ENCODE measurements at places on chromosomes 7 and 10.

GRCh38 chr7:99944497-99945070 lies 15.2 kb upstream of the GJC3 start:
- no peak for DNase-seq

DNA sequence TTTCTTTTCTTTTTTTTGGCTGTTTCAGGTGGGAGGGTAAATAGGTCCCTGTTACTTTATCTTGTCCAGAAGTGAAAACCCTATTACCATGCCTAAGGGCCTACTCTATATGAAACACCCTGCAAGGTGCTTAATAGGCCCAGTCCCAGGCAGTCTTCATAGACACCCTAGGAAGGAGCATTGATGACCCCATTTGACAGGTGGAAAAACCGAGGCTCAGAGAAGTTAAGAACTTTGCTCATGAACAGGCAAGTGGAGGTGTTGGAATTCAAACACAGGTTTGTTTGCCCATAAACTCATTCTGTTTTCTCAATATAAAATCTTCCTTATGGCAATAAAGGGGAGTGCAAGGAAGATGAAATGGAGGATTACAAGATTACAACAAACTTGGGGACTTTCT lies 115.8 kb downstream of the ARHGAP22 start:
- no peak for DNase-seq

DNA sequence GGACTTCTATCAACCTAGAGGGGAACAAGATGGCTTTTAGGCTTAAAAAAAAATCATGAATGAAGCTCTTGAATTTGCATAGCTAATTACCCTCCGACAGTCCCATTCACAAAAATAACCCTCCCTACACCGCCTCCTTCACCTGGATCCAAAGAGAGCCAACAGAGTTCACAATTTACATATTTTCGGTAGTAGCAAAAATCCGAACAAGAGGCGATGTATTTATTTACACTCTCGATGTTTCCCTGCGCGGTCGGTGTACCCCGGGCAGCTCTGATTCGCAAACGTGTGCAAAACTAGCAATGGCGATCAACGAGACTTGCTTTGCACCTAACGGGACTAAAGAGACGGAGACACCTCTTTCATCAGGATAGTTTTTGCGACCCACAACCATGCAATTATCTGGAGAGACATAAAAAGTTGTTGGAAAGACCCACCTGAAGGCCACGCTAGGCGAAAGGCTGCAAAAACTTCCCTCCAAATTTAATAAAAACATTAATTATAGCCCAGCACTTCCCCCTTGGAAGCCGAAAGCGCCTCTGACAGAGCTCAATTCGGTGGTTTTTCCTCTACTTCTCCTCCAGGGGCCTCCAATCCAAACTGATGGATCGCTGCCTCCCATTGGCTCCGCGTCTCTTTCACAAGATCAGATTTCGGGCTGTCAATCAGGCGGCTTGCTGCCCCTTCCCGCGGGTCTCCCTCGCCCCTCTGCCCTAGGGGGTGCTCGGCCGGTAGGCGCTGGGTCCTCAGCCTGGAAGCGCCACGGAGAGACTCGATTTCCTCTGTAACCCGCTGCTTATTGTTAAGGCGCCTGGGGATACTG lies at the start of gene ETV1:
ETV1 (minus strand) TSS at position 541 of the 823 bp plus-strand sequence. CDS start 614 bp downstream, outside the sequence.
- no peak for DNase-seq

- no peak for DNase-seq
These were observed 120.9 kb downstream of the TMEM168 start for GRCh38 chr7:112669306-112669705.

GRCh38 chr10:120711860-120712259 lies 139.3 kb upstream of the WDR11 start:
- DNase-seq, result no peak

DNA sequence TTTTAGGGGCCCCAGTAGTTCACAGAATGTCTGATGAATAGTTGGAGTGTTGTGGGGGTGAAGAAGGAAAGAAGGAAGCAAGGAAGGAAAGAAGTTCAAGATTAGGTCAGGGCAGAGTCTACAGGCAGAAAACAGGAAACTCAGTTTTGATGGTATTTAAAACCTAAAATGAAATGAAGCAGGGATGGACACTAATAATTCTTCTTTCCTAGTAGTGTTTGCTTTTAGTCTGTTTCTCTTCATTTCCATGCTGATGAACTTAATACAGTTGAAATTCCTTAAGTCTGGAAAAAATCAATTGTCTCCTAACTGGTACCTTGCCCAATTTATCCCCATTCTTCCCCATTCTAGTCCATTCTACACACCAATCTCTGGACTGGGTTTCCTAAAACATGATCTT lies 59.0 kb upstream of the GSAP start:
- DNase-seq, result no peak

DNA sequence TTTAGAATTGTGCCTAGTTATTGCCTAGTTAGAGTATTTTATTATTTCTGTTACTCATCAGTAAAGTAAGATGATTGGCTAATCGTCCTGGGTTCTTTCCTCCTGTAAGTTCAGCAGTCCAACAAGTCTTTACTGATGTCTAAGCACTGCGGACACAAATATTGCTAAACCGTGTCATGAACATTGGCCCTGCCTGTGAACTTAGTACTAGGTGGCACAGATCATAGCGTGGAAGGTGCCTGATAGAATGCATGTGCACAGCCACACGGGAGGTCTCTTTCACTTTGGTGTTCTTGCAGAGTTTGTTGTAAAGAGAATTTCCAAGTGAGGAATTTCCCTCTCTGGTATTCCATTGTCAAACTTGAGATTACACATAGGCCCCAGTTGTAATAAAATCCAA lies 38.0 kb downstream of the RBM33 start:
- no peak for DNase-seq

GRCh38 chr10:131829156-131829930 lies 71.5 kb upstream of the PPP2R2D start:
- DNase-seq, result no peak

DNA sequence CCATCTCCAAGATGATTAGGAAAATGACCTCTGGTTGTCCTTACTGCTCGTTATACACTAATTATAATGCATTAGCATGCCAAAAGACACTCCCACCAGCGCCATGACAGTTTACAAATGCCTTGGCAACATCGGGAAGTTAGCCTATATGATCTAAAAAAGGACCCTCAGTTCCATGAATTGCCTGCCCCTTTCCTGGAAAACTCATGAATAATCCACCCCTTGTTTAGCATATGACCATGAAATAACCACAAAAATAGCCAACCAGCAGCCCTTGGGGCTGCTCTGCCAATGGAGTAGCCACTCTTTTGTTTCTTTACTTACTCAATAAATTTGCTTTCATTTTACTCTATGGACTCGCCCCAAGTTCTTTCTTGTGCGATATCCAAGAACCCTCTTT lies 41.6 kb upstream of the KCNMA1 start:
- DNase-seq, result no peak

DNA sequence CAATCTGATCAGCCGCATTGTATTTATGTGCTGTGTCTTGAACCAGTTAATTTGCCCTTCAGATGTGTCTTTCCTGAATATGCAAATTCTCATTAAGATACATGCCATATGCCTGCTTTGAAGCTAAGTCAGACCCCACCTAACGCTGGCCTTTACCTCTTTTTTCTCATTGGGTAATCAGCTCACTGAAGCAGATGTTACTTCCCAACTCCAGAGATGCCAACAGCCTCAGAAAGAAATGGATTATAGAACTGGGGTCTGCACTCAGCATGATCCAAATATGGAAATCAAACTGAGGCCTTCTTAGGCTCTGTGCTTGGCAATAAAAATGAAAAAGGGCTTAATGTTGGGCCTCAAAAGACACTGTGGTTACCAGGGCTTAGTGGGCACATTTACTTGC lies 113.9 kb downstream of the FZD1 start:
- no peak for DNase-seq

DNA sequence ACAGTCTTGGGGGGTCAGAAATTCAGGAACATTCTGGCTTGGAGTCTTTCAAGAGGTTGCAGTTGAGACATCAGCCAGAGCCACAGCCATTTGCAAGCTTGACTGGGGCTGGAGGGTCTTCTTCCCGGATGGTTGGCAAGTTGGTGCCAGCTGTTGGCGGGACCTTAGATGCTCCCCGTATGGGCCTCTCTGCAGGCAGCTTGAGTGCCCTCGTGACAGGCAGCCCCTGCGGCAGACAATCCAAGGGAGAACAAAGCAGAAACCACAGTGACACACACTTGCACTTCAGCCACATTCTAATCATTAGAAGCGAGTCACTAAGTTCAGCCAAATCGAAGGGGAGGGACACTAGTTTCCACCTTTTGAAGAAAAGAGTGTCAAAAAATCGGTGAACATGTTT lies 59.4 kb upstream of the MXI1 start:
- no peak for DNase-seq

- no peak for DNase-seq
These were observed 376.6 kb downstream of the SORCS3 start for GRCh38 chr10:105017691-105018090.

DNA sequence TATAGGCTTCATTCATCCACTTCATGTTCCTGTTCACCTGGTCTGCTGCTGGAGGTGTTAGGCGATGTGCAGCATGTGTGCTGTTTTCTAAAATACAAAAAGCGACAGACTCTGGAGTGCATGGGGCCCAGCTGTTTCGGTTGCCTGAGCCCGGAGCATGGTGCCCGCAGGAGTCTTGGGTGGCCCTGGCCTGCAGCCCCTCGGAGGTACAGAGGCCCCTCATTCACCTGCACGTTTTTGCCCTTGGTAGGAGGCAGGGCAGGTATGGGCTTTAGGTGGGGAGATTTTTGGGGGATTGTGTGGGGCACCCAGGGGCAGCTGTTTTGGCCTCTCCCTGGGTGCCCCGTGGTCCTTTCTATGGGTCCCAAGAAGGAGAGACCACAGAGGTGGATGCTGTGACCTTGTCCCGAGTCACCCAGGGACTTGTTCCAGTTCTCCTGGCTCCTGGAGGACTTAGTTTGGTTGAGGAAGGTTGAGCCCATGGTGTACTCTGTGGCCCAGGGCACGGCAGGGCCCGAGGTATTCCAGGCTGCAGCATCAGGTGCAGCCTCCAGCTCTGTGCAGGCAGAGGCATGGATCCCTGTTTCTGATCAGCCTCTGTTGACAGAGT lies 130.7 kb downstream of the TRRAP start:
- no peak for DNase-seq

- DNase-seq, result no peak
These were observed at the start of gene BTBD16 for GRCh38 chr10:122271076-122271475. BTBD16 (plus strand) TSS chr10:122271296; CDS start chr10:122275082, 3,786 bp downstream.

- no peak for DNase-seq
These were observed 513.0 kb upstream of the ANKRD30A start for GRCh38 chr10:36612436-36612835.

DNA sequence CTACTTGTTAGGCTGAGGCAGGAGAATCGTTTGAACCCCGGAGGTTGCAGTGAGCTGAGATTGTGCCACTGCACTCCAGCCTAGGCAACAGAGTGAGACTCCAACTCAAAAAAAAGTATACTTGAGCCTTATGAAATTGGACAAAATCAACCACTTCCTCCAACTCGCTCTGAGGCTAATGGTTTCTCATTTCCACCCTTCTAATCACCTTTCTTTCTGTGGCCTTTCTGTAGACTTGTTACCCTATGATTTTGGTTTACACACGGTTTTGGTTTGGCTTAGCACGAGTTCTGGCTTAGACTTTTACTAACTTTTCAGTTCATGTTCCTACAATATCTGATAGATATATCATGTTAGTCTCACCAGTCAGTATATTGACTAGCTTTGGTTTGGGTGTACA lies 152.0 kb downstream of the PHTF2 start:
- no peak for DNase-seq

GRCh38 chr10:43421201-43421507 lies 12.2 kb upstream of the HNRNPF start:
- no peak for DNase-seq

GRCh38 chr10:132983252-132984007 lies 41.1 kb upstream of the CFAP46 start:
- DNase-seq, result no peak

DNA sequence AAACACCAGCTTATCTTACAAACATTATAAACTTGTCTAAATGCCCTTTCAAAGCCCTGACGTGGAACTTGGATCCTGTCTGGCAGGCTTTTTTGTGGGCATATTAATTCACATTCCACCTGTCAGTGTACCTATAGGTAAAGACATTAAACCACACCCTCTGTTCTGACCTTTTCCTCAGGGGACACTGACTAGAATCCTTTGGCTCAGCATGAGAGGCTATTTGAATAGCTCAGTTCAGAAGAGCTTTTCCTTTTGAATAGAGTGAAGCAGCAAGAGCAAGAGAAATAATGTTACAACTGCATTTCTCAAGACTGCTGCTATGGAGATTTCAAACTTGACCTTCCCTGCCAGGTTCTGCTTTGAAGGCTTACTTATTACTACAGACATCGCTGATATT lies 76.9 kb downstream of the CYP51A1 start:
- no peak for DNase-seq

DNA sequence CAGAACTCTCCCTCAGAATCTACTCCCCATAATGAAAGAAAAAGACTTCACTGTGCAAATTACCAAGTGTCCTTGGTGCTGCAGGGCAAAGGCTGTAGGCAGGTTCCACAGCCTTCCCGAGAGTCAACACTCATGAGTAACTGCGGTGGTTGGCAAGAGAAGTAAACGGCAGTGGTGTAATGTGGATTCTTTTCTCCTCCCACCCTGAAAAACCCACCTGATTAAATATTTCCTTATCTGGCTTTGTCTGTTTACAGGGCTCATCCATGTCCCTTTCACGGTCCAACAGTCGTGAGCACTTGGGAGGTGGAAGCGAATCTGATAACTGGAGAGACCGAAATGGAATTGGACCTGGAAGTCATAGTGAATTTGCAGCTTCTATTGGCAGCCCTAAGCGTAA lies 300.9 kb downstream of the BICC1 start:
- no peak for DNase-seq

DNA sequence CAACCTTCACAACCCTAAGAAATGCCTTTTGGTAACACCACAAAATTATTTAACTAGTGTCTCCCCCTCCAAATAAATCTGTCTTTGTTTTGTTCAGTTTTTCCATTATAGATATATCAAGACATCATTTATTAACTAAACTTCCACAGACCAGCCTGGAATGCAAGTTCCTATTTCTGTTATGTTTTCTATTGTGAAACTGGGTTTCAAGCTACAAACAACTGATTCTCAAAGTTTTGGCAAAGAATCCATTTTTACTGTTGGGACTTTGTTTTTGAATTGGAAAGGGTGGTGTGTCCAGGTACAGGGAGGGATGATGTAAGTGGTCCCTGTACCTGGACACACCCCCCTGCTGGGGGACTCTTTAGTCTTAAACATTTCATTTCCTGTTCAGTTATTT lies 36.2 kb downstream of the STAMBPL1 start:
- DNase-seq, result no peak

GRCh38 chr7:148701414-148701813 lies 2.7 kb downstream of the CUL1 start:
- no peak for DNase-seq

- no peak for DNase-seq
These were observed 488.1 kb upstream of the GRM3 start for GRCh38 chr7:86155623-86156022.

GRCh38 chr10:121355161-121355560 lies 243.1 kb downstream of the FGFR2 start:
- no peak for DNase-seq
